D341Med (cell line): ENCODE measurements at places on chromosomes 5 and 9.

- no peak for DNase-seq
Measured at GRCh38 chr5:107196500-107197059, 474.2 kb downstream of the EFNA5 start.

DNA sequence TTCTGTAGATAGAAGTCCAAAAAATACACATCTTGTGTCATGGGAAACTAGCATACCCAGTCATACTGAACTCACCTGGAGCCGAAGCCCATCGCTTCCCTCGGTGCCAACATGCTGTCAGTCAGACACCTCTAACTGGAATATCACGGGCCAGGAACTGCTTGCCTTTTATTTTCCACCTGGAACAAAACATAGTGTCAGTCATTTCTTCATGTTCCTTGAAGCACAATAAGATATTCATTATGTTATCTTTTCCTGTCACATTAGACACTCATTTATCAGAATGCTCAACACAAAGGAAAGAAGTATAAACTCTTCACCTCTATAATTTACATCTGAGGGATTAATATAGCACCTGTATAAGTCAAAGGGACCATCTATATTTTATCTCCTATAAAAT is 674.4 kb downstream of the PTPRD start:
- DNase-seq: no peak

- no peak for DNase-seq
Measured at GRCh38 chr9:24986331-24986730, 440.6 kb upstream of the IZUMO3 start.

GRCh38 chr9:21670374-21670773 is 132.1 kb upstream of the MTAP start:
- DNase-seq: no peak

DNA sequence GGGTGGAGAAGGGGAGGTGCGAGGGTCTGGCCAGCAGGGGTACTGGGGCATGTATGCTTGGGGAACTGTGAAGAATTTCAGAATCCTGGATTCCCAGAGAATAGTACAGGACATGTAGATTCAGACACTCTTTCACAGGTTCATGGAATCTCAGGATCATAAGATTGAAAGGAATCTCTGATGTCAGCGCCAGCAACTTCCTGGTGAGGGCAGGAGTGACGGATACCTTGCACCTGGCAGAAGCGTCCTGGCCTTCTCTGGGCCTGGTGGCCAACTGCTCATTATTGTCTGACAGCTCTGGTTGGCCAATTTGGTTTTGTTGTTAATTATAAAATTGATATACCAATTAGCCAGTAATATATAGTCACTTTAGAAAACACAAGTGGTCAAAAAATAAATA is 6.9 kb downstream of the GM2A start:
- DNase-seq: no peak

- peak; percentile 76 for DNase-seq
Measured at GRCh38 chr9:37197158-37198038, 77.0 kb downstream of the ZCCHC7 start.

DNA sequence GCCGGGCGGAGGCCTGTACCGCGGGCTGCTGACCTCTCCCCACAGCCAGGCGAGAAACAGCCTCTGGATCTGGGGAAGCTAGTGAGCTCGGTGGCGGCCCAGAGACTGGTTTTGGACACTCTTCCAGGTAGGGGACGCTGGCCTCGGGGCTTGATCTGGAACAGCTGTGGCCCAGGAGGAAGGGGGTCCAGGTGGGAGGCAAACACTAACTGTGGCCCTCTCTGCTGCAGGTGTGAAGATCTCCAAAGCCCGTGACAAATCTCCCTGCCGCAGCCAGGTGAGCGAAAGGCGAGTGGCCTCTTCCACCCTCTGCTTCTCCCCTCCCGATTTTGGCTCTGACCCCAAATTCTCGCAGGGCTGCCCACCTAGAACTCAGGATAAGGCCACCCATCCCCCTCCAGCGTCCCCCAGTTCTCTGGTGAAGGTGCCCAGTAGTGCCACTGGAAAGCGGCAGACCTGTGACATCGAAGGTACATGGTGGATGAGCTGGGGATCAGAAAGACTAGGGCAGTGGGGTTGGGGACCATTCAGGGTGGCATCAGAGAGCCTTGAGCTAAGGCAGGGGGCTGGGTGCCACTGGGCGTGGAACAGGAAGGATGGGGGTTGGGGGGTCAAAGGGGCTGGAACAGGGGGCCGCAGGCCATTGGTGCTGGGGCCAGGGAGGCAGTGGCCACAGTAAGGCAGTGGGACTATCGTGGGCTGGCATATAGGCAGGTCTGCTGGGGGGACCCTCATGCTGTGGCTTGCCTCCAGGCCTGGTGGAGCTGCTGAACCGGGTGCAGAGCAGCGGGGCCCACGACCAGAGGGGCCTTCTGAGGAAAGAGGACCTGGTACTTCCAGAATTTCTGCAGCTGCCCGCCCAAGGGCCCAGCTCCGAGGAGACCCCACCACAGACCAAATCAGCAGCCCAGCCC is 12.9 kb upstream of the SLC34A1 start:
- DNase-seq: no peak

- DNase-seq: no peak
Measured at GRCh38 chr9:133539991-133540697, 5.6 kb downstream of the ADAMTSL2 start.

DNA sequence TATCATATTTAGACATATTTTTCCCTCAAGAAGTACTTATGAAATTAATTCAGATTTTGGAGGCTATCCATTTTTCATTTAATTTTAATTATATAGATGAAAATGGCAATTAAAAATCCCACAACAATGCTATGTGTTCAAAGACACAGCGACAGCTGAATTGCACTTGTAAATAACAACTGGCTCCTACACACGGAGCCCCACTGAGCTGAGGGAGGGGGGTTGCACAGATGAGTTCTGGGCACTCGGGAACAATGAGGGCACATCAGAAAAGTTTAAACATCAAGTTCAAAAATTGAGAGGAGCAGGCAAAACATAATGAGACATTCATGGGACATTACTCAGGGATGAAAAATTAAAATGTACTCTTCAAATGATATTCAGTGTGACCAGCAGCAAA is 104.9 kb downstream of the MARCHF3 start:
- no peak for DNase-seq

GRCh38 chr5:97245386-97245785 is 62.3 kb upstream of the RIOK2 start:
- DNase-seq: no peak

- peak; percentile 52 for DNase-seq
Measured at GRCh38 chr9:91426123-91426745, 2.6 kb upstream of the NFIL3 start.

DNA sequence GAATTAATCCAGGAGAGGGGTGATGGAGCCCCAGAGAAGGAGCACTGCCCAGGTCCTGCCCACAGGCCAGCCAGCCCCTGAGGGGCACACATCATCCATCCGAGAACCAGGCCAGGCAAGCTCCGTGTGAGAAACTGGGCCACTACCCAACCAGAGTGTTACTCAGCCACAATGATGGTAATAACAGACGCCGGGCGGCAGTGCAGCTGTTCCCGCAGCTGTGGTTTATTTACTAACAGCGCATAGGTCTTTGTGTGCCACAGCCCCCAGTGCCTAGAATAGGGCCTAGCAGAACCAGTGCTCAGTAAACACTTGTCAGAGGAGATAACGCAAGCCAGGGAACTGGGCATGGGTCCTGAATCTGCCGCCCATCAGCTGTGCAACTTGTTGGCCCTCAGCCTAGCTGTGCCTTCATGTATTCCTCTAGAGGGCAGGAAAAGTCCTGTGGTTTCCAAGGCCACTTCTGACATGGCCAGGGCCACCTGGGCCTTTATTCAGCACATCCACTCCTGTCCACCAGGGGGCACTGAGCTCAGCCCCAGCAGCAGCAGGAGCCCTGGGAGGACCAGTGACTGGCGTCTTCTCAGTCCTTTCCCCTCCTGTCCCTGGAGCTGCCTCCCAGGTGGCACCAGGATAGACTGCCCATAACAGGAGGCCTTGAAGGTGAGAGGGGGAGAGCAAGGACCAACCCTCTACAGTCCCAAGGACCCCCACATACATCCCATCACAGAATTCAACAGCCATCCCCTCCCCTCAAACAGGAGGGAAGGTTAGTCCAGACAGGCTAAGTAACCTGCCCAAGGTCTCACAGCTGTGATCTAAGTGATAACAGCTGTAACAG is 2.1 kb downstream of the MXD3 start:
- DNase-seq: peak; percentile 77

GRCh38 chr5:131114754-131115153 is 50.3 kb downstream of the HINT1 start:
- DNase-seq: no peak

GRCh38 chr9:23220957-23221356 is 605.1 kb downstream of the ELAVL2 start:
- DNase-seq: no peak

GRCh38 chr5:107032629-107033028 is 638.1 kb downstream of the EFNA5 start:
- DNase-seq: no peak

GRCh38 chr9:469672-470551 is 255.2 kb downstream of the DOCK8 start:
- peak; percentile 95 for DNase-seq

GRCh38 chr9:6305954-6306563 is 22.1 kb upstream of the TPD52L3 start:
- peak; percentile 35 for DNase-seq

GRCh38 chr5:139795074-139796001 is at the start of gene PSD2:
Gene PSD2 (plus strand): TSS chr5:139795808. CDS start chr5:139809441, 13,633 bp downstream.
- peak; percentile 74 for DNase-seq
